ENCODE measurements at places on chromosomes 13 and 19. TPM values are rescaled to one million over a fixed set of nuclear protein-coding genes. Genes with fewer than 3 reads are reported as not detected.

- DNase-seq, result no peak
Measured at GRCh38 chr13:96650301-96650886, 343.9 kb downstream of the OXGR1 start.

- DNase-seq, result no peak
Measured at GRCh38 chr19:10013834-10014618, 743 bp downstream of the RDH8 start.

GRCh38 chr19:35041548-35042055, at the start of gene HPN:
TSS of gene HPN (plus strand) at chr19:35041721. CDS start at chr19:35042507, 786 bp downstream.
- no peak for DNase-seq

DNA sequence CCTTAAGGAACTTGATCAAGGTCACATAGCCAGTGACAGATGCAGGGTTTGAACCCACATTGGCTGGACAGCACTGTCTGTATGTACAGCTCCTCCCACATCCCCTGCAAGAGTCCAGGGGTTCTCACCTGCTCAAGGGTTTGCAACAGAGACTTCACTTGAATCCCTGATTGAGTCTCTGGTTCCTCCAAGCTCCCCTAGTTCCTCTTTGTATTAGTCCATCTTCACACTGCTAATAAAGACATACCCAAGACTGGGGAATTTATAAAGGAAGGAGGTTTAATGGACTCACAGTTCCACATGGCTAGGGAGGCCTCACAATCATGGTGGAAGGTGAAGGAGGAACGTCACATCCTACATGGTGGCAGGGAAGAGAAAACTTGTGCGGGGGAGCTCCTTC, 72.8 kb upstream of the CLDN10 start:
- DNase-seq, result no peak

DNA sequence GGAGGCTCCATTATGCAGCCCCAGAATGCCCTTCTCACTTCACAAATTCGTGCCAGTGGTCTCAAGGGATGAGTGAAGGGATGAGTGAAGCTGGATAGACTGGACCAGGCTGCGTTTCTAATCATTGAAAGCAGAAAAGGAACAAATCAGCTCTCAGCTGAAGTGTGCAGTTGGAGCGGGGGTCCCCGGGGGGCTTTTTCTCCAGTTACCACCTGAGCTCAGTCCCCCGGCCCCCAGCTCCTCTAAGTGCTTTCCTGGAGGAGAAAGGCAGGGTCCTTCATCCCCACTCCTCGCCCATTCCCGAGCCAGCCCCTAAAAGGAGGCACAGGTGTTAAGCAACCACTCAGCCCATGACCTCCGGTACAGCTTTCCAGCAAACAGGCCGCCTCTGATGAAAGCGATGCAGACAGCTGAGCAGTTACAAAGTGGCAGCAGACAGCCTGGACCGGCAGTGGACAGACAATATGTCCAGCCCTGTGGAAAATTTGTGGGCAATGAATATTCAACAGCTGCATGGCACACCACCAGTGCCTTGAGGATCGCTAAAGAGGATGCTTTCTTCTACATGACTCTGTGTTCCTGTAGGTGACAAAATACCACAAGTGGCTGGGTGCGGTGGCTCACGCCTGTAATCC, 110.7 kb upstream of the UBL3 start:
- no peak for DNase-seq

Gene OR4F17
- total RNA-seq, result not detected

Gene BORCS8
- total RNA-seq, result 30.8 TPM

Data from mesenteric fat pad (tissue), 1 donor.